Suppressor macrophage treated with lipopolysaccharide for 1 hour (primary cell): ENCODE measurements at places on chromosomes 11 and 22.
A peak's percentile ranks its signal among the peaks of the same experiment; 100 is the strongest.

- DNase-seq = no peak
These were observed 9.1 kb upstream of the MICAL2 start for GRCh38 chr11:12101318-12101717.

- DNase-seq = no peak
These were observed 105.2 kb upstream of the TMEM45B start for GRCh38 chr11:129710423-129710822.

DNA sequence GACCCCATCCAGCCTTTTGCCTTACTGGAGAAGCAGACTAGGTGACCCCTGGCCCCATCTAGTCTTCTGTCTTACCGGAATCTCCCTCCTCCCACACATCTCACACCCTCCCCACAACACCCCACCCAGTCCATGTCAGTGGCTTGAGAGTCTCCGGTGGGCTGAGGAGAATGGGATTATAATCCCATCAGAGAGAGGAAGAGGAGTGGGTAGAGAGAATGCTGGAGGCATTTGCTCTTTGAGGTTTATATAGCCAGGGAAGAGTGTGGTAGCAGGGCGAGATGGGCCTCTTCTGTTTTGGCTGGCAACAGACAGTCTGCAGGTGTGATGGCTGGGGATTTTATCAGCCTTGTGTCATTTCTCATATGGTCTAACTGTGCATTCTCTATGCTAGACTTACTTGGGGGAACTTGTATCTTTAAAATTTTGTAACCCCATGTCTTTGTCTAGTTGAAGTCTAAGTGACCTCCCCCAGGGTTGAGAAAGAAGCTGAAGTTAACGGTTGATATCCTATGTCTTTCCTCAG, 50.3 kb downstream of the GRAMD1B start:
- no peak for DNase-seq

DNA sequence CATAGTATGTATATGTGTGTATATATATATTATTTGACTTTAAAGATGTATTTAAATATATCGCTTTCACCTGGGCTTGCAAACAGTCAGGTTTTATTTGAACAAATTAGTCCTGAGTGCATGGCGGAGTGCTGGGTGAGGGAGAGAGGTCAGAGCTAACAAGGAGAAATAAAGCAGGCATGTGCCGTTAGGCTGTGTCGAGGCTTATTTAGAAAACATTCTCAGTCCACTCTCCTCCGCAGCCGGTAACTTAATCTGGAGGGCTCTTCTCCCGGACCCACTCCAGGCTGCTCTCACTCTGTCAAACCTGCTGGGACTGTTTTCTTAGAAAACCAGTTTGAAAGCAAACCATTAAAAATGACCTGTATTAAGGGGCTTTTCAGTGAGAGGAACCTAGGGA, 455.9 kb downstream of the MN1 start:
- no peak for DNase-seq

- DNase-seq = no peak
These were observed 1.9 kb upstream of the OR51B4 start for GRCh38 chr11:5303626-5304025.

GRCh38 chr11:70315716-70316115, 45.2 kb downstream of the PPFIA1 start:
- DNase-seq = peak; percentile 84

DNA sequence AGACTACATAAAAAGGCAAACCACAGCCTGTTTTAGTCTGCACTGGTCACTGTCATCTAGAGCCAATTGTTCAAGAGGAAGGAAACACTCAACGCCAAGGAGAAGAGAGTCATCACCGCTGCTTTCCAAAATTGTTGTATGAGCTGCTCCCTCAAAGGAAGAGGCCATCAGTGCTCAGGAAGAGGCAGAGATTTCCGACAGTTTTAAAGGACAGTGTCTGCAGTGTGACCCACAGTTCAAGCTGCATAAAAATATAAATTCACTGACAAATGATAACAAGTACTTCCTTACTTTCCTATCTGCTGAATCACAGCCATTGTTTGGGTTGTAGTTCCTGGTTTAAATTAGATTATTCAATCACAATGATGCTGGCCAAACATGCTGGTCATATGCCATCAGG, 16.4 kb downstream of the PRCP start:
- peak; percentile 26 for DNase-seq

- DNase-seq = no peak
These were observed 1.9 kb upstream of the CSNK1E start for GRCh38 chr22:38318792-38319773.

DNA sequence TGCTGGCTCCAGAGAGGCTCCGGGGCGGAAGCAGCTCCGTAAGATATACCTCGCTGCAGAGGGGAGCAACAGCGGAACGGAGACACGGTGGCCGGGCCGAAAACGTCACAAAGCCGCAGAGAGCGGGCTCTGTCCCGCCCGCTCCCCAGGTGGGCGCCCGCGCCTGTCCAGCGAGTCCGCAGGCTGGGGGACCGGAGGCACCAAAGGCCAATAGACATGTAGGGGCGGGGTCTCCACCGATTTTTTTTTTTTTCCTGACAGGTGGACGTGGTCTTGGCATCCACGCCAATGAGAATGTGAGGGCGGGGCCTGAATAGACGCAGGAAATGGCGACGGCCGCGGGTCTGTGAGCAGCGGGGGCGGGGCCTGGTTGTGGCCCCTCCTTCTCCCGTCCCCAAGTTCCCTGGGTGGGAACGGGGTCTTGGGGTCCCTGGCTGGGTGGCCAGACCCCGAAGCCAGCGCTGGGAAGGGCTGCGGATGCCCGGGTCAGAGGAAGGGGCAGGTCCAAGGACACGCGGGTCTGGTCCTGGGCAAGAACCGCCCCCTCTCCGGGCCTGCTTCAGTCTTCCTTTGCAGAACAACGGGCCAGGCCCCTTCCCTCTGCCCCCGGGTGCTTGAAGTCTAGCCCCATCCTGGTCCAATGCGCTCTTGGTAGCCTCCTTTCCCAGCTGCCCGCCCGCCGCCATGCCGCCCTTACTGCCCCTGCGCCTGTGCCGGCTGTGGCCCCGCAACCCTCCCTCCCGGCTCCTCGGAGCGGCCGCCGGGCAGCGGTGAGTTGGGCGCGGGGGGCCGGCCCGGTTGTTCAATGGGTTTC, at the start of gene DNAJC4:
TSS of gene DNAJC4 (plus strand) at position 378 of the 814 bp plus-strand sequence. CDS start at position 685, 307 bp downstream.
- peak; percentile 81 for DNase-seq

DNA sequence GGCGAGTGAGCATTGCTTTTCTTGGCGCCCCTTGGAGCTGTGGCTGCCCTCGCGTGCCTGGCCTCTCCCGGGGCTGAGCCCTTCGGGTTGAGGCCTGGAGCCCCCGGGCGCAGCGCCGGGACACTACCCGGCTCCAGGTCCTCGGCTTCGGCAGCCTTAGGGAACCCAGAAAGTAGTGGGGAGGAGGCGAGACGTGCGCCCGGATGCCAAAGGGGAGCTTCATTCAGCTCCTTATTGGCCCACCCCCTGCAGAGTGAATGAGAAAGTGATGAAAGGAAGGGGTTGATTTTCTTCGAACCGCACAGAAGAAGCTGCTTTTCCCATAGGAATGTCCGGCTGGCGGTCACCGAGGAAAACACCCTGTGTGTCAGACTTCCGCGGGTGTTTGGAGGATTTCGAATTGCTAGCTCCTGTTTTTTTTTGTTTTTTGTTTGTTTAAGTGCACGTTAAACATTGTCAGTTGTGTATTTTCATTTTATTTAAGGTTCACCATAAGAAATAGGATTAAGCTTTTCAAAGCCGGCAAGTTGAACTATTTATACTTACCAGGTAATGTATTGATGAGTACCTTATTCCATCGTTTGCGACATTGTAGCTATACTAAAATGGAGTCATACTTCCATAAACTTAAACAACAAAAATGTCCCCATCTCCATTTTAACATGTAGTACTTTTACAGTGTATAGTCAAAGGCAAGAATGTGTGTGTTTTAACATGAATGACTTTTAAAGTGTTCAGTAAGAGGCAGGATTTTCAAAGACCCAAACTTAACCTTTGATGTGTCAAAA, 841 bp upstream of the EIF4G2 start:
- peak; percentile 64 for DNase-seq

DNA sequence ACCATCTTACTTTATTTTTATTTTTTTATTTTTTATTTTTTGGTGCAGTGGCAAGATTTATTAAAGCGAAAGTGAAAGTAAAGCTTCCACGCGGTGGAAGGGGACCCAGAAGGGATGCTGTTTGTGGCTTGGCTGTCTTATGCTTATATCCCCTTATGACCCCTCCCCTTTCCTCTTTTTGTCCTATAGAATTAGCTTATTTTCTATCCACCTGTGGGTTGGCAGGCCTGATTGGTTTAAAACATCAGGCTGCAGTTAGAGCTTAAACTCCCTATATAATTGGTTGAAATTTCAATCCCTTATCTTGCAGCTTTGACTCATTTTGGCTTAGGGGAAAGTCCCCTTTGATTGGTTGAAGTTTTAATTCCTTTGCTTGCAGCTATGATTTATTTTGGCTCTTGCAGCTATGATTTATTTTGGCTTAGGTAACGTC, 50.5 kb downstream of the NNMT start:
- DNase-seq = peak; percentile 40

GRCh38 chr22:34709641-34710040, 356.3 kb upstream of the ISX start:
- DNase-seq = no peak

DNA sequence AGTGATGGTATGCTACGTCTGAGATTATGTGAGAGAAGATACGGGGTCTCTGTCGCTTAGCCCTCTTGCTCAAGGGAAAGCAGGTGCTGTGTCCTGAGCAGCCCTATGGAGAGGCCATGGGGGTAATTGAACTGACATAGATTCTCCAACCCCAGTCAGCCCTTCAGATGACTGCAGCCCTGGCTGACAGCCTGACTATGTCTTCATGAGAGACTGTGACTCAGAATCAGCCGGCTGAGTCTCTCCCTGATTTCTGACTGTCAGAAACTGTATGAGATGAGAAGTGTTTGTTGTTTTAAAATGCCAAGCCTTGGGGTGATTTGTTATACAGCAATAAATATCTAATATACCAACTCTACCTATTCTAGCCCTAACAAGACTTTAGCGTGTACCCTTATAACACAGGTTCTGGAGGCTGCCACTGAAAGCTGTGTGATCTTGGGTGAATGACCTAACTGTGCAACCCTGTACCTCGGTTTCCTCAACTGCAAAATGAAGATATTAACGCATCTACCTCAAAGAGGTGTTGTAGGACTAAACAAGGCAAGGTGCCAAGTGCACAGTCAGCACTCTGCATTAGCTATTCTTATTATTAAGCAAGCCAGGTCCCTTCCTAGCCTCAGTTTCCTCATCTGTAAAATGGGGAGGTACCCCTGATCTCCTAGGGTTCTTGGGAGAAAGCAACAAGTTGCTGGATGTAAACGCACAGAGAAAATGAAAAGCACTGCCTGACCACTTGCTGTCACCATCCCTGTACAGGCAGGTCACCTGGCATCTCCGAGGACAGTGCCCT, 24.9 kb downstream of the SLC43A1 start:
- peak; percentile 63 for DNase-seq

- no peak for DNase-seq
These were observed 1.9 kb upstream of the MMP1 start for GRCh38 chr11:102799681-102800340.

DNA sequence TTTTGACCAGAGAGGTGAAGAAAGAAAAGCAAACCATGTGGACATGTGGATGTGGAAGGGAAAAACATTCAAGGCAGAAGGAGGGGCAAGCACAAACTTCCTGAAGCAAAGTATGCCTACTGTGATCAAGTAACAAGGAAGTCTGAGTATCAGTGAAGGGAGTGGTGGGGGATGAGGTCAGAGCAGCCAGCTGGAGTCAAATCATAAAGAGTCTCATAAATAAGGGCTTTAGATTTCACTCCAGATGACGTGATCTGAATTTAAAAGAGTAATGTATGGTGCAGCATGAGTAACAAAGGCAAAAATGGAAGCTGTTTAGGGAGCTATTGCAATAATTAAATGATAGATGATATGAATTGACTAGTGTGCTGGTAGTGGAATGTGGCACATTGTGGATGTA, 665.4 kb upstream of the CCDC90B start:
- DNase-seq = no peak

- peak; percentile 71 for DNase-seq
These were observed 53.2 kb downstream of the IRAG1 start for GRCh38 chr11:10640308-10640707.

DNA sequence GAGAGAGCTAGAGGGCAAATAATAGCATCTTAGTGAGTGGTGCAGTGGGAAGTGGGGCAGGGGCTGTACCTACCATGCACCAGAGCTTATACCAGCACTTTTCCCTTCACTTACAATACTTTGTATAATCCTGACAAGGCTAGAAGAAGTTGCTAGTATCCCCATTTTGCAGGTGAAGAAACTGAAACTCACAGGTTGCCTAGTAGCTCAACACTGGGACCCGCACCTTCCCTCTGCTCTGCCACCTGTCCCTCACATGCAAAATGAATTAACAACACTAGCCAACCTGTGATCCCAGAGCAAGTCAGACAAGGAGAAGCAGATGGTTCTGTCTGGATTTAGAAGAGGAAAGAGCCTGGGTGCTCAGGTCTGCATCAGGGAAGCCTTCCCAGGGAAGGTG, 510.4 kb downstream of the BUD13 start:
- DNase-seq = no peak

GRCh38 chr22:20466659-20467379, 28.8 kb downstream of the KLHL22 start:
- DNase-seq = no peak

GRCh38 chr22:25002241-25002985, 49.9 kb downstream of the KIAA1671 start:
- DNase-seq = no peak

GRCh38 chr22:43273902-43274484, 69.2 kb downstream of the SCUBE1 start:
- peak; percentile 65 for DNase-seq

- DNase-seq = no peak
These were observed 21.5 kb upstream of the POU2AF1 start for GRCh38 chr11:111400595-111400994.

GRCh38 chr22:32327066-32327465, 30.6 kb upstream of the RFPL3 start:
- no peak for DNase-seq

- peak; percentile 45 for DNase-seq
These were observed 469.9 kb downstream of the MN1 start for GRCh38 chr22:27331526-27332281.

DNA sequence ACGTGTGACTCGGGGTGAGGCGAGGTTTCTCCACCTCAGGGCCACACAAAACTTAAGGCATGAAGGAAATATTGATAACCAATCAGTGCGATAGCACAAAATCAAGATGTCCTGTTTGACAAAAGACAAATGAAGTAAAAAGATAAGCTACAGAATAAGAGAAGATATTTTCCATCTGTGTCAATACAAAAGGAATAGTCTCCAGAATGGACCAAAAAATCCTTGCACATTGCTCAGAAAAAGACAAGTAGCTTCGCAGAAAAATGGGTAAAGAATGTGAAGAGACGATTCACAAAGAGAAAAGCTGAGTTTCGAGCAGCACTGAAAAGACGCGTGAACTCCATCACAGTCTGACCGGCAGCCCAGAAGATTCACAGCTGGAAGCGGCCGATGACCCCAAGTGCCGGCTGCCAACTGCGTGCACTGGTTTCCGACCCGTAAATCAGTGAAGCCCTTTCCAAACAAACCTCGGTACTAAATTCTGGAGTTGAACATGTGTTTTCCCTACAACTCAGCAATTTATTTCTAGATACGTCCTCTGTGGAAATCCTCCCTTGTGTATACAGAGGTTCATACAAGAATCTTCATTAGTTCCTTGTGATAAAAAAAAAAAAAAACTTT, 308.4 kb downstream of the BRD1 start:
- DNase-seq = no peak

- no peak for DNase-seq
These were observed 23.6 kb downstream of the MYEOV start for GRCh38 chr11:69317401-69318092.
